ENCODE measurements at places on chromosomes 13 and 19.
A peak's percentile ranks its signal among the peaks of the same experiment; 100 is the strongest.

DNA sequence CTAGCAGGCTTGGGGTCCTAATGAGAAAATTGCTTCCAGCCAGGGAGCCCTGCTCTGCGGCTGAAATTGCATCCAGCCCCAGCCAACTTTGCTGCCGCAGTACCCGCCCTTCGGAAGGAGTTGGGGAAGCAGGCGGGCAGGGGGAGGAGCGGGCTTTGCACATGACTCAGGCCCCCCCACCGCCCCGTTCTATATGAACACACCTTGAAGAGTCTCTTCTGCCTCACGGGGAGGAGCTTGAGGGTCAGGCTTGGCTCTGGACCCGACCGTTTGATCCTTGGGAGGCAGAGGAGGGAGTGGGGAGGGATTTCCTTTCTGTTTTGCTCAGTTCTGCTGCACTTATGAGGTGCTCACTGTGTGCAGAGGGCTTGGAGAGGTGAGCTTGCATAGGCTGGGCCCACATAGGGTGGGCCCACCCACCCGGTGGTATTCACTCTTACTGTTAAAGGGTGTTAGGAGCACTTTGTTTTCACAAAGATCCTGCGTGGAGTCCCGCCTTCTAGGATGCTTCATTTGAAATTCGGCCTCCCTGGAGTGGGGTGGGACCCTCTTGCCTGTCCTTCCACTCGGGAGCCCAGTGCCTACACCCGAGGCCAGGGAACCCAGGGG is 46.5 kb downstream of the LYL1 start:
- DNase-seq: no peak

GRCh38 chr19:13794398-13794756 is 866 bp upstream of the ZSWIM4 start:
- no peak for DNase-seq

- no peak for DNase-seq
Observed at GRCh38 chr13:73870036-73870741, 264.0 kb downstream of the KLF12 start.

GRCh38 chr19:4636151-4636717 is 3.1 kb upstream of the TNFAIP8L1 start:
- DNase-seq: peak; percentile 49

DNA sequence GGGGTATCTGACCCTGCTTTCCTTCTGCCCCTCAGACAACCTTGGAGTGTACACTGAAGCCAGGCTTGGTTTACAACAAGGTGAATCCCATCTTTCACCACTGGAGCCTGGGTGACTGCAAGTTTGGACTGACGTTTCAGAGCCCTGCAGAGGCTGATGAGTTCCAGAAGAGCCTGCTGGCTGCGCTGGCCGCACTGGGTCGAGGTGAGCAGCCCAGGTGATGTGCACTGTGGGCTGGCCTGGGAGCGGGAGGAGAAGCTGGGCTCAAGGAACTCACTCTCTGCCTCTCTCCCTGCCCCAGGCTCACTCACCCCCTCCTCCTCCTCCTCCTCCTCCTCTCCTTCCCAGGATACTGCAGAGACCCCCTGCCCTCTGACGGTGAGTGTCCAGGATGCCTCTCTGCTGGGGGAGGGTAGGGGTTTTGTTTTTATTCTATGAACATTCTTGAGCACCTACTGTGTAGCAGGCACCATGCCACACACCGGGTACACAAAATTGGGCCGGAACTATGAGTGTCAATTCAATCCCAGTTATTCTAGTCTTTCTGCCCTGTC is 3.5 kb downstream of the SPRED3 start:
- no peak for DNase-seq

- no peak for DNase-seq
Observed at GRCh38 chr13:113532156-113532806, 41.8 kb upstream of the DCUN1D2 start.

DNA sequence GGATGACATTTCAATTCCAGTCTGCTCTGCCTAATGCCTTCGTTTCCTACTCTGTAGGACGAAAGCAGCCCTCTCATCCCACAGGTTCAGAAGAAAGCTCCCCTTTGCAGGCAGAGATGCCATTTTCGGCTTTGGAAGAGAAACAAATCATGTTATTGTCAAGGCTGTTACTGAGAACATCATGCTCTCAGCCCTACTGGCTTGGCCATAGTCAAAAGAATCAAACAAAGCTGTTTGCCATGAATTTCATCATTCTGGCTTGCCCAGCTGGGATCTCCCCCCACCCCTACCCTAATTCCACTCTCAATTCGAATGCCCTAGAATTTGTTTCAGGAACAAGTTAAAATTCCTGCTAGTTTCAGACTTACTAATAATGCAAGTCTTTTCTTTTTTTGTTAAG is 162.3 kb upstream of the SERP2 start:
- DNase-seq: no peak

DNA sequence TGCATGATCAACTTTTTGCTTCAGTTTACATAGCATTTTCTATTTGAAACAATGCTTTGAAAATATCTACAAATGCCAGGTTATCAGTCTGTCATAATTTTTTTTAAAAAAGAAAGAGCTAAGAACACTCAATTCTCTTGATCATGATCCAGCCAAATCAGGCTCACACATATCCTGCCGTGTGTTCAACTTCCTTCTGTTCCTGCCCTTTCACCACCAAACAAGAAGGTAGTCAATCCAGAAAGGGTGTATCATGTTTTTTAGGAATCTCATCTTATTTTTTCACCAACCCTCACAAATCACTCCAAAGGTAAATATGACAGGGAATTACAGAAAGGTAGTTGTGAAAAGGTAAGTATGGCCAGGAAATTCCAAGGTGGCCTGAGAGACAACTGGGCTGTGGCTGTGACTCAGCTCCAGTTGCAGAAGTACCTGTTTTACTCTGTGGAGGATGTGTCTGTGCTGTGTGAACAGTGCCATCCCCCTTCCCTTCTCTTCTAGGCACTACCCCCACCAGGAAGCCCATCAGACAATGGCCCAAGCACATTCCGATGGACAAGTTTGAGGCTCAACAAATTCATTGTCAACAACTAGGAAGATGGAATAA is 138.8 kb upstream of the GJB6 start:
- no peak for DNase-seq

DNA sequence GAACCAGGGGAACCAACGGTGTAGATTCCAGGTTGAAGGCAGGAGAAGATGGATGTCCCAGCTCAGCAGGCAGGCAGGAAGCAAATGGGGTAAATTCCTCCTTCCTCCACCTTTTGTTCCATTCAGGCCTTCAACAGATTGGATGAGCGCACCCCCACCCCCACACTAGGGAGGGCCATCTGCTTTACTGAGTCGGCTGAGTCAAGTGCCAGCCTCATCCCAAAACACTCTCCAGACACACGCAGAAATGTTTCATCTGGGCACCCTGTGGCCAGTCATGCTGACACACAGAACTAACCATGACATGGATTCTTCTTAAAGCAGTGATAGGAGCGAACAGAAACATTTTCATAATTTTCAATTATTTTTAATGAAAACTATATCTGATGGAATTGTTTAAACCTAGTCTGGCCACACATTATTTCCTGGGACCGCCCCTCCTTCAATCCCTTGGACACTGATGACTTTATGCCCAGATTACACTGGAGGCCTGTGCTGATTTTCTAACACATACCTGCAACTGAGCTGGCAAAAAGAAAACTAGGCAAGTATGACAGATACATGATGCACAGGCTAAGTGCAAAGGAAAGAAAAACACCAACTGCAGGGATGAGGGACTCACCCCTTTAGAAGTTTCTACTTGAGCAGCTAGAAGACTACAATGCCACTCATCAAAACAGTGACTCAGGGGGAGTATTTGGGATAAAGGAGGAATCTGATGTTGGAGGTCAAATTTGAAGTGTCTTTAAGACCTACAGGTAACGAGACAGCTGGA is 154.2 kb downstream of the TNFRSF19 start:
- DNase-seq: no peak

DNA sequence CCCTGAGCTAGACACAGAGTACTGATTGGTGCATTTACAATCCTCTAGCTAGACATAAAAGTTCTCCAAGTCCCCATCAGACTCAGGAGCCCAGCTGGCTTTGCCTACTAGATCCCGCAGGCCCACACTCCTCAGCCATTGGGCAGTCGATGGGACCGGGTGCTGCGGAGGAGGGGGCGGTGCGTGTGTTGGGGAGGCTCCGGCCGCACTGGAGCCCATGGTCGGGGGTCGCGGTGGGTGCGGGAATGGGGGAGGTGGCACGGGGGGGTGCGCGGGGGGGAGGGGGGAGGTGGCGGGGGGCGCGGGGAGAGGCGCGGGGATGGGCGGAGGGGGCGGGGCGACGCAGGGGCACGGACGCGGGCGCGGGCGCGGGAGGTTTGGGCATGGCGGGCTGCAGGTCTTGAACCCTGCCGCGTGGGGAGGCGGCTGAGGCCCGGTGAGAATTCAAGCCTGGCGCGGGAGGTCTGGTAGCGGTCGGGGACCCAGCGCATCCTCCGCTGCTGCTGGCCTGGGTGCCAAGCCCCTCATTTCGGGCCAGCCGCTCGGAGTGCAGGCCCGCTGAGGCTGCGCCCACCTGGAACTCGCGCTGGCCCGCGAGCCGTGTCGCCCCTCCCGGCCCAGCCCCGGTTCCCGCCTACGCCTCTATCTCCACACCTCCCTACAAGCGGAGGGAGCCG is 674.1 kb downstream of the SLITRK5 start:
- no peak for DNase-seq

- DNase-seq: no peak
Observed at GRCh38 chr13:95630593-95630992, 13.9 kb downstream of the DZIP1 start.

- DNase-seq: no peak
Observed at GRCh38 chr13:93388701-93389100, 162.1 kb downstream of the GPC6 start.

DNA sequence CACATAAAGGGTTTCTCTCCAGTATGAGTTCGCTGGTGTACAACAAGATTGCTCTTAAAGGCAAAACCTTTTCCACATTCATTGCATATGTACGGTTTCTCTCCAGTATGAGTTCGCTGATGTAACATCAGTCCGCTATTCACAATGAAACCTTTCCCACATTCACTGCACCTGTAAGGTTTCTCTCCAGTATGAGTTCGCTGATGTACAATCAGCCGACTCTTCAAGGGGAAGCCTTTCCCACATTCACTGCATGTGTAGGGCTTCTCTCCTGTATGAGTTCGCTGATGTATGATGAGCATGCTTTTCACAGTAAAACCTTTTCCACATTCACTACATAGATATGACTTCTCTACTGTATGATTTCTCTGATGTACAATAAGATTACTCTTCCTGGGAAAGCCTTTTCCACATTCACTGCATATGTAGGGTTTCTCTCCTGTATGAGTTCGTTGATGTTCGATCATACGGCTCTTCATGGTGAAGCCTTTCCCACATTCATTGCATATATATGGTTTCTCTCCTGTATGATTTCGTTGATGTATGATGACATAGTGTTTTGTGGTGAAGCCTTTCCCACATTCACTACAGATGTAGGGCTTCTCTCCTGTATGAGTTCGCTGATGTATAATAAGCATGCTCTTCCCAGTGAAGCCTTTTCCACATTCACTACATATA is 6.0 kb upstream of the ZNF614 start:
- DNase-seq: no peak

GRCh38 chr13:86710896-86711295 is 911.7 kb upstream of the SLITRK6 start:
- DNase-seq: no peak

GRCh38 chr13:46866150-46866549 is 30.7 kb downstream of the HTR2A start:
- no peak for DNase-seq

GRCh38 chr13:38888309-38888708 is 102.3 kb downstream of the STOML3 start:
- no peak for DNase-seq

DNA sequence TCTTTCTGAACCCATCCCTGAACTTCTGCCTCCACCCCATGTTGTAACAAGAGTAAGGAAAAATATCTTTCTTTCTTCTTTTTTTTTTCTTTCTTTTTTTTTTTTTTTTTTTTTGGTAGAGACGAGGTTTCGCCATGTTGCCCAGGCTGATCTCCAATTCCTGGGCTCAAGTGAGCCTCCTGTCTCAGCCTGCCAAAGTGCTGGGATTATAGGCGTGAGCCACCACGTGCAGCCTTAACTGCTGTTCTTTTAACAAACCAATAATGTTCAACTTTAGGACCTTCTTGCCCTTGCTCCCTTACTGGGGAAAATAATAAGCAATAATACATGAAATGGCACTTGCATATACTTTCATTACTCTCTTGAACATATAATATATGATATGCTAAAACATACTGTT is 19.6 kb downstream of the GPR183 start:
- no peak for DNase-seq

- DNase-seq: no peak
Observed at GRCh38 chr13:25420161-25420560, 48.4 kb downstream of the ATP8A2 start.

DNA sequence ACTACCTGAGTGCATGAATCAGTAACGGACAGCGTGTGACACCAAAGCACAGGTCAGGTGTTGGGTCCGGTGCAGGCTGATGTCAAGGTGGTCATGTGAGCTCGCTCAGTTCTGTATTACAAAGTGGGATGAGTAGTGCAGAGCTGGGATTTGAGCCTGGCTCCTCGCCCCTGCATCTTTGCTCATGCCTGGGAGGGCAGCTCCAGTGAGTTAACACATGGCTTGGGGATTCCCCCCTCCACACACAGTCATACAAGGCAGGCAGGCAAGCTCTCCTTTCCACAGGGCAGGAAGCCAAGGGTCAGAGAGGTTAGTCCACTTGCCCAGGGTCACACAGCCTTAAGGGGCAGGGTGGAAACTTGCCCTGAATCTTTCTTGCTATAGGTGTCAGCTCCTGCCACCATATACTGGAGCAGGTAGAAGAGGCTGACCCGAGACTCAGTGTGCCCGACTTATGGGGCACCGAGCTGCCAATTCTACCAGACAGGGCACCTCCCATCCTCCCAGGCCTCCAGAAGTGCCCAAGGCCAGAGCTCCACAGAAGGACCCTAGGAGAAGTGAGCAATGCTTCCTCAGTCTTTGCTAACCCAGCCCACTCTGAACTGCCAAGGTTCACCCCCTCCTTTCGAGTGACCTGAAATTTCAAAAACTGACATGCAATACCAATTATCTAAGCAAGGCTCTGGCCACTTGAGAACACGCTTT is 35.4 kb downstream of the ZNF787 start:
- no peak for DNase-seq

DNA sequence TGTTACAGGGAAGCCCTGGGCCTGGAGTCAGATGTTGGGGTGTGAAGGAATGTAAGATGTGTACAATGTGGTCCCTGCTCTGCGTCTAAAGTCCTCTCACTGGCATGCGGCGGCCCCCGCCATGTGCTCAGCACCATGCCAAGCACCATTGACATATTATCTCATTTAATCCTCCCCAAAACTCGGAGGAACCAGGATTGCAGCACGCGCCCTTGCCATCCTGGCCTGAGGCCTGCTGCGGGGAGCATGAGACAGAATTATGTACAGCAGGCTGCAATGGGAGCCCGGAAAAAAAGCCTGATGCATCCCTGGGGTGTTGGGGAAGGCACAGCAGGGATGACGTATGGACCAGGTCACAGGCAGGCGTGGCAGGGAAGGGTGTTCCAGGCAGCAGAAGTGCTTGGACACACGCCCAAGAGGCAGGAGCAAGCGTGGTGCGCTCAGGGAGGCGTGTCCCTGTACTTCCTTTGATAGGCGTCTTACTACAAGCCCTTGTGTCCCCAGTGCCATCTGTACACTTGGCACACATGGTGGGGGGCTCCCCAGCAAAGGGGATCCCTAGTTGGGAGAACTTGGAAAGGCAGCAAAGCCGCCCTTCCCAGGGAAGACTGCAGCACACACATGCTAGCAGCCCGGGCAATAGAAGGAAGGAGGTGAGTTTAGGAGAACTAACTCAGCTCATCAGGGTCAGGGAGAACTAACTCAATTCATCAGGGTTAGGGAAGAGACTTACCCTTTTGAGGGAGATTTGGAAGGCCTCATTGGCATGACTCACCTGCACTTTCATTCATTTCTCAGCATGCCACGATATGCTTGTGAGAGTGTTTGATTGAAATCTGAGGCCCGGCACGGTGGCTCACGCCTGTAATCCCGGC is 3.4 kb downstream of the EVI5L start:
- no peak for DNase-seq
